ENCODE measurements at places on chromosomes 12 and 14.

GRCh38 chr12:92077530-92077929 is 68.1 kb downstream of the BTG1 start:
- DNase-seq, result no peak

DNA sequence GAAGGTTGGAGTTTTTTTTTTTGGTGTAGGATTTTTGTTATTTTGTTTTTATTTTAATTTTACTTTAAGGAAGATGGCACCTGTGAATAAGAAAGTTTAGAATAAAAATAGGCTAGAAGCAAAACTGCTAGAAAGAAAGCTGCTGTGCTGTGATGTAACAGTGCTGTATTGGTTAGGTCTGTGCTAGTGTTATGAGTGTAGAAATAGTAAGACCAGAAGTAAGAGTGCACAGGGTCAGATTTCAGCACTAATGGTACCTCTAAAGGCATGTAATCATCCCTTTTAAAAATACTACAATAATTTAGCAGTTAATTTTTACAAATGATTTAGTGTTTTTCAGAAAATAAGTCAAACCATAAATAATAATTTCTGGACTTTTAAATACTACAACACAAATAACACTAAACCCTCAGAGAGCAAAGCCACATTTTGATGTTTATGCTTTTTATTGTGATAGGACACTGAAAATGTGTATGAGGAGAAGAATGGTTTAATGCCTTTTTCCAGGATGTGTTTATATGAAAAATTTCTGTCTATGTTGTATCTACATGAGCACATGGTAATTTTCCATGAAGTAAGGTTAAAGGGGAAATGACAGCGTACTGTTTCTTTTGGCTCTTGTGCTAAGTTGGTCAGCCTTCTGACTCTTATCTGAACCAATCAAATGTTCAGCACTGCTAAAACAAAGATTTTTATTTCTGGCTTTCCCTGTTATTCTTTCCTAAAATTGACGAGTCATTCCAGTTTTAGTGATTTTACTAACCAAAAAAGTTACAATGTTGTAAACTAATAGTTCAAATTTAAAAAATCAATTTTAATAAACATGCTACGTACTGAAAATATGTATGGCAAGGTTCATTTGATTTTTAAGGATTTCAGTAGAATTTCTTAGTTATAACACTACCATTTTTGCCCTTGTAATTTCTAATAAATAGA is 96.1 kb downstream of the PPHLN1 start:
- no peak for DNase-seq

- no peak for DNase-seq
These were observed 109.0 kb upstream of the RPH3A start for GRCh38 chr12:112682586-112682985.

GRCh38 chr12:18823461-18823860 is 85.5 kb downstream of the CAPZA3 start:
- no peak for DNase-seq

GRCh38 chr12:68048648-68049297 is 59.5 kb downstream of the IFNG-AS1 start:
- DNase-seq, result no peak

- DNase-seq, result no peak
These were observed 9.9 kb downstream of the HECTD1 start for GRCh38 chr14:31197671-31198070.

All from left hindlimb (tissue), 1 donor.